Upper lobe of left lung (tissue), 6 donors: ENCODE measurements at places on chromosomes 6 and 20. TPM values are rescaled to one million over a fixed set of nuclear protein-coding genes. Genes with fewer than 3 reads are reported as not detected.

GRCh38 chr20:54879393-54879792, 404.0 kb downstream of the DOK5 start:
- DNase-seq, result no peak

DNA sequence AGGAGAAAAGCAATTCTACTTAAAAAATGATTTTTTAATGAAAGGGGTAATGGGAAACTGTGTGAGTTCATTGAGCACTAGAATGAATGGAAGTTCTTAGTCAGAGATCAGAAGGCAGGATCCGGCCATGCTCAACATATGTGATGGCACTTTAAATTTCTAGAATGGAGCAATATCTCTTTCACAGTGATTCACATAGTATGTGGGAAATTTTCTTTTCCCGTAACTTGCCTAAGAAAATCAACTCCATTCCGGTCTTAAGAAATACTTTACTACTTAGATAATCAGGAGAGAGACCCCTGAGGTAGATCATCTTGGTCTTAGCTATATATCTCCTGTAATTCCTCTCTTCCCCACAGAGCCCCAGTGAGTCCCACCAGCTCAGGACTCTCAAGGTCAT, 131.8 kb downstream of the SCML4 start:
- no peak for DNase-seq

BPIFB2 gene
- not detected for total RNA-seq

- DNase-seq, result no peak
Measured at GRCh38 chr6:56956491-56956890, 1.6 kb downstream of the BEND6 start.

GRCh38 chr6:168111911-168112310, 32.9 kb upstream of the FRMD1 start:
- no peak for DNase-seq

DNA sequence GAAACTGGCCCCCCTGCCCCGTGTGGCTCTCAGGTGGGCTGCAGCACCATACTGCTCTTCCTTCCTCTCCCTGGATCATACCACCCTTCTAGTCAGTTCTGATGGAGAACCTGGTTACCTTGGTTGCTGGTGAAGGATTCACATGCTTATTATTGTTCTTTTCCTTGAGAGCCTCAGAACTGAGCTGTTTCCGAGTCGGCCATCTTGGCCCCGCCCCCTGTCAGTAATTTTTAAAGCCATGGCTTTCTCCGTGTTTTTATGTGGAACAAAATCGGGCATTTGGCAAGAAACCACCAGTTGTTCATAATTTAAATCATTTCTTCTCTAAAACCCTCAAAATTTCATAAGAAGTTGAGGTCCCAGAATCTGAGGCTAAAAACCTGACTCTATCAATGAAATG, 493.8 kb downstream of the NKAIN2 start:
- no peak for DNase-seq

DNA sequence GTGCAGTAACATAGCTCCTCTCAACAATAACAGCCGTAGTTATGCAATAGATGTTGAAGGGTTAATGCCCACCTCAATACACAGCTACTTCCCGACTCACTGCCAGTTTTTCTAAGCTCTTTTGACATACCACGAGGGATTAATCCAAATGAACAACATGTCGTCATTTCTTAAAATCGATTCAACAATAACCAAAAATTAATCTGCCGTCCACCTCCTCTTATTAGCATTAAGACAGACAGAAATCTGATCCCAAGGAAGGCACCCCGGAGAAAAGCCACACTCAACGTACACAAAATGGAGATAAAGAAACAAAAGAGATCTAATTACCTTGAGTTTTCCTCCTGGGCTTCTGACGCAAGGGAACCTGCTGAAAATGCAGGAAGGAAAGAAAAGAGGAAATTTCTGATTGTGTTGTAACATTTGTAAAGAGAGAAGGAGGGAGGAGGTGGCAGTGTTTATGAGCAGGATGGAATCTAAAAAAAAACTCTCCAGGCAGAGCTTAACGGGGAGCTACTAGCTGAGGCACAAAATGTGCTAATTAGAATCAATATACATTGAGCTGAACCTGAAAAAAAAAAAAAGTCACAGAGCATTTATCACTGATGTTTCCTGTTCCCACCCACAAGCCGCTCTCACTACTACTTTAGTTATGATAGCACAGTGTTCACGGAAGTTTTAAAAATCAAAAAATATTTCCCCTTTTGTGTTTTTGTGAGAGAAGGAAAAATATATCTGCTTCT, 109.3 kb downstream of the IPCEF1 start:
- DNase-seq, result no peak

DNA sequence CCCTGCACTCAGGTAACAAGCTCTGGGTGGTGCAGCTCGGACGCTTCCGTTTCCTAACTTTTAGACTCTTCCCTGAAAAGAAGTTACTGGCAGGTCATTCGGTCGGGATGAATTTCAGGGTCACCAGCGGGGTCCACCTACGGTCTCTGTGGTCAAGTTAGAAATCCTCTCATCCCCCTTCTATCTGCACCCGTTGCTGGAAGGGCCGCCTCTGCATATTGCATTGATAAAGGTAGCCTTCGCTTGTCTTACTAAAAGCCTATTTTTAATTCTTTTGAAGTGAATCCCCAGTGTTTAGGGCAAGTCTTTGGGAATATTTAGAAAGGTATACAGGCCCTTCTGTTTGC, 47.3 kb downstream of the LRRN4 start:
- DNase-seq, result no peak

NRSN1 gene
- not detected for total RNA-seq

- DNase-seq, result no peak
Measured at GRCh38 chr6:82569022-82569421, 205.4 kb downstream of the TPBG start.

DNA sequence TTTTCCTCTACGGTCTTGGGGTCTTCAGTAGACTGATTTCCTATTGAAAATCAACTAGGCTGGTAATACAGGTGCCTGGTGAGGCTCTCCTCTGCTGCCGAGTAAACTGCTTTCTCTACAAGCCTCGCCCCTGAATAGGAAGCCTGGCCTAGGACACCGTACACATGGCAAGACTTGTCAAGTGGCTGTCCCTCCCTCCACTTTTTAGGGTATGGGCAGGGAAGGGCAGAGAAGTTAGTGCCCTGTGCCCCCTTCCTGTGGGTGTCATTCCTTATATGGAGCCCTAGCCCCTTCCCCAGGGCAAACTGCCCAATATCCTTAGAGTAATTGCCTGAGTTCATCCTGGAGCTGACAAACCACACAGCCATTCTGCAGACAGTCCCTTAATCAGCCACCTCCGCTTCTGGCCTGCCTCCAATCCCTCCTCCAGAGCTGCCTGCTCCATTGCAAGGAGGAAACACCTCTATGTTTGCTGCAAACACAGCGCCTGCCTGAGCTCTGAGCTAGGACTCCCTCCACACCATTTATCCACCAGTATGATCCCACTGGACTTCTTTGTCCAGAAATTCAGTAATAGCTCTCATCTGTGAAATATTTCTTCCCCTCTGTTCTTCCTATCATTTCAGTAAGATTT, 93.1 kb downstream of the CHD6 start:
- no peak for DNase-seq

PGBD1 gene
- total RNA-seq, result 3.6 TPM

DNA sequence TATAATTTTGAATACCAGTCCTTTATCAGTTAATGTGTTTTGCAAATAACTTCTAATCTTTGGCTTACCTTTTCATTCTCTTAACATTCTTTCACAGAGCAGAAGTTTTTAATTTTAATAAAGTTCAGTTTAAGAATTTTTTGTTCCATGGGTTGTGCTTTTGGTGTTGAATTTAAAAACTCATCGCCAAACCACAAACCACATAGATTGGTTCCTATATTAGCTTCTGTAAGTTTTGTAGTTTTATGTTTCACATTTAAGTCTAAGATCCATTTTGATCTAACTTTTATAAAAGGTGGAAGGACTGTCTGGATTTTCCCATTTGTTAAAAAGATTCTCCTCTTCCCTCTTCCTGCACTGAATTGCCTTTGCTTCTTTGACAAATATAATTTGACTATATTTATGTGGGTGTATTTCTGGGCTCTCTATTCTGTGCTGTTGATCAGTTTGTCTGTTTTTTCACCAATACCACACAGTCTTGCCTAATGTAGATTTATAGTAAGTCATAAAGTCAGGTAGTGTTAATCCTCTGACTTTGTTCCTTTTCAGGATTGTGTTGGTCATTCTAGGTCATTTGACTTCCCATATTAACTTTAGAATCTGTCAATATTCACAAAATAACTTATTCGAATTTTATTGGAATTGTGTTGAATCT, 17.5 kb upstream of the SDCBP2 start:
- no peak for DNase-seq

HLA-DPA1 gene
- 660 TPM for total RNA-seq

GRCh38 chr20:41716436-41716835, 98.3 kb upstream of the CHD6 start:
- DNase-seq, result no peak

GRCh38 chr6:152338335-152339125, 298.6 kb downstream of the SYNE1 start:
- no peak for DNase-seq

OR2H1 gene
- total RNA-seq, result not detected

DNA sequence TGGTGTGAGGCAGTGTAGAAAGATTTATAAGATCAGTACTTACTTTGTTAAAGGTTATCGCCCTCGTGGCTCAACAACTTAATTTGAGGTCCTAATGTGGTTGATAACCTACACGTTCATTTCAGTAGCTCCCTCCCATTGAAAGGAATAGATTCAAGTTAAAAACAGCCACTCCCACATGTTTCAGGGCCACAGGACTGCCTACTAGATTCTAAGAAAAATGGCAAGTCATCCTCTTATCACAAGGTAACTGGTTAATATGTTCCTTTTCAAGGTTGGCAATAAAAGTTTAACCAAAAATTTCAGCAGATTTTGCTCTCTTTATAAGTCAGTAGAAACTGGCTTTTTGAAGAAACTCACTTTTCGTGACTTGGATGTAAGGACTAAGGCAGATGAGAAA, 17.1 kb downstream of the GSTA2 start:
- DNase-seq, result no peak

DNA sequence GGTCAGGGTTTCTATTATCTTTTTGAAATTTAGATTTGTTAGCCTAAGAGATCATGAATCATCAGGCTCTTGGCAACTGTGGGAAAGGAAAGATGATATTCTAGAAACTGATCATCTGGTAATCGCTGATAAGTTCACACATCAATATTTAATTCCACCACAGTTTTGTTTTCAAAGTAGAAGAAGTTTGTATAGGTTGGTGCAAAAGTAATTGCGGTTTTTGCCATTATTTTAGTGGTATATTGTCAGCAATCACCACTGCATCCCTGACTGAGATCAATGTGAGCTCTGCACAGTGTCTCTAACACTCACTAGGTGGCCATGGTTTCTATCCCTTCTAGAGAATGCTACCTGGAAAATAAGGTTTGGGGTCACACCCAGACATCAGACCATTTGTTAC, 17.0 kb upstream of the PXDC1 start:
- DNase-seq, result no peak

SCUBE3 gene
- total RNA-seq, result 1.2 TPM

DNA sequence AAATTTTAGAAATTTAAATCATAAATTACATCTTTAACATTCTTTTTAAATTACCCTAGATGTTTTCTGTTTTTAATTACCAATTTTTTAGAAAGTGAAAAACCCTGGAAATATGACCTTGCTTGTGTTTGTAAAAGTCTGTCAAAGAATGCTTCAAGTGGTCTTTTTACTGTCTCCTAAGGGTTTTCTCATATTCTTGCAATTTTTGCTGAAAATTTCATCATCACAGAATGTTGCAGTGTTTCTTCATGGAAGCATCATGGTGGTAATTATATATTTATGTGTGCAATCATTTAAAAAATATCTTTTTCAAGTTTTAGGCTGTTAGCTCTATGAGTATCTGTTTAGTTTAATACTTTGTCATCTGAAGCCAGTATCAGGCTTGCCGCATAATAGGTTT, 178.2 kb downstream of the HDGFL1 start:
- DNase-seq, result no peak

DNA sequence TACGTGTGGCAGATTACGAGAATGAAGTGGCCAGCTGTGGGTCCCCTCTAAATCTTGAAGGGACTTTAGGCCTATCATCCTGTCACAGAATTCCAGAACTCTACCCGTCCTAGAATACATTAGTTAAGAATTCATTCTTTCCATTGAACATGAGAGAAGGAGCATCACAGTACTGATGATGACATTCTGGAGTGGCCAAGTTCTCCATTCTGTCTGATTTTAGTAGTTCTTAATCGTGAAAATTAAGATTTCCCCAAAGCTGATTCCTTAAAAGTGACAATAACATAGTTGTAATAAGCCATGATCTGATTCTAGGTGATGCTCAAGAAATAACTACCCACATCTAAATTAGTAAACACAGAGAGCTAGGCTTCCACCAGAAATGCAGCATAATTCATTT, 35.0 kb upstream of the RIN2 start:
- DNase-seq, result no peak

DNA sequence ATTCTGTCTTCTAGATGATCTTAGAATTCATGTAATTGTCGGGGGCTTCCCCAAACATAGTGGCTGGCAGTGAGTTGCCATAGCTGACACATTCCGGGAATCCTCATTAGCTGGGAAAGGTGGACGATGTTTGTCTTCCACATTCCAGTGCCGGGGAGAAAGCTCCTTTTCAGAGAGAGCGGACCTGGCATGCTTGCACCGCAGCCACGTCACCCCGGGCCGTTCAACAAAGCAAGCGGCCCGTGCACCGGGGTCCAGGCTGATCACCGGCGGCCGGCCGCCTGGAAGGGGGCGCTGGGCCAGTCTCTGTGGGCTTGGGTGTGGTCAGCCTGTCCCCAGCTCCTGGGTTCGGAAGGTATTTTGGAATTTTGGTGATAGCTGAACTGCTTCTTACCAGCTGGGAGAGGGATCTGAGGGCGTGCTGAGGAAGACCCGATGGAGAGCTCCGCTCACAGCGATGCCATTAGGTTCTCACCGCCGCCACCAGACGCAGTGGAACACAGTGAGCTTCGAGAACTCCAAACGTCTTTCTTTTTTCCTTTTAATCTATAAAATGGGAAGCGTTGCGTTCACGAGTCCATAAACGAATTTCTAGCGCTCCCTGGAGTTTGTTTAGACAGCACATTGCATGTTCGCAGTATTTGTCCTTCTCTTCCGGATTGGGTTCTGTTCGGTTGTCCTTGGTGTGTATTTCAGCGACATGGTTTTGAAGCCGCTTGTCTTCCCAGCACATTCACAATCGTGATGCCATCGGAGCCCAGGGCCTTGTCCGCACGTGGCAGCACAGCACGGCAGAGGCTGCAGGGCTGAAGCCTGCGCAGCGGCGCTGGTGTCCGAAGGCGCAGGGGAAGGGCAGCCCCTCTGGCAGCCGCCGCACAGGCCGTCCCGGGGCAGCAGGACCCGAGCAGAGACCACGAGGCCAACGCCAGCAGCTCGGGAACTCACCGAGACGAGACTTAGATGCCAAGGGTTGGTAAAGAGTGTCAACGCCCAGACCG, 557.6 kb downstream of the QKI start:
- no peak for DNase-seq

GRCh38 chr20:40966103-40966502, 62.5 kb upstream of the TOP1 start:
- no peak for DNase-seq
